Neural progenitor cell (in vitro differentiated cells): ENCODE measurements at places on chromosomes 1 and 21. TPM values are rescaled to one million over a fixed set of nuclear protein-coding genes. Genes with fewer than 3 reads are reported as not detected.

EXO5 gene
- 11.9 and 12.6 TPM in 2 replicates for total RNA-seq

RPE65 gene
- total RNA-seq: not detected in 2 replicates

OPRD1 gene
- total RNA-seq: 0.37 and 0.77 TPM in 2 replicates

CFAP126 gene
- not detected in 2 replicates for total RNA-seq

NEK7 gene
- total RNA-seq: 20.7 and 34.7 TPM in 2 replicates

GRCh38 chr21:17416139-17416538 lies 96.7 kb upstream of the CXADR start:
- DNase-seq: no peak

DNA sequence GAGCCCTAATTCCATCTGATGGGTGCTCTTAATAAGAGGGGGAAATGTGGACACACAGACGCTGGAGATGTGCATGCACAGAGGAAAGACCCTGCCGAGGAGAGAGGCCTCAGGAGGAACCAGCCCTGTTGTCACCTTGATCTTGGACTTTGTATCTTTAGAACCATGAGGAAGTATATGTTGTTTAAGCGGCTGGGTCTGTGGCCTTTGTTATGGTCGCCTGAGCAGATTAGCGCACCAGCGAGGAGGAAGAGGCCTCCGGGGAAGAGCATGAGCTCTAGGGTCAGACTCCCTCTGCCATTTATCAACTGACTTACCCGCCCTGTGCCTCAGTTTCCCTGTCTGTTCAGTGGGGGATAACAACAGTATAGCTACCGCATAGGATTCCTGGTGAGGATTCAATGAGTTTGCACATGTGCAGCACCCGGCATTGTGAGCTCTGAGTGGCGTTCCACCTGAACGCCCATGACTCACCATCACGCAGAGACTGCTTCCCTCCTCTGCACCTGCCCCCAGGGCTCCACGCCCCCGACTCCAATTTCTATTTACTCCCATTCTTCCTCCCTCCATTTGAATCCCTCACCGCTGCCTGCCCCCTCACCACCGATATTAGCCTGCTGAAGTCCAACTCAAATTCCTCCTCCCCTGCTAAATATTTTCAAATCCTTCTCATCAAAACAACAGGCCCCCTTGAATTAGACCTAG lies 67.2 kb downstream of the ATP5PO start:
- no peak for DNase-seq

DNA sequence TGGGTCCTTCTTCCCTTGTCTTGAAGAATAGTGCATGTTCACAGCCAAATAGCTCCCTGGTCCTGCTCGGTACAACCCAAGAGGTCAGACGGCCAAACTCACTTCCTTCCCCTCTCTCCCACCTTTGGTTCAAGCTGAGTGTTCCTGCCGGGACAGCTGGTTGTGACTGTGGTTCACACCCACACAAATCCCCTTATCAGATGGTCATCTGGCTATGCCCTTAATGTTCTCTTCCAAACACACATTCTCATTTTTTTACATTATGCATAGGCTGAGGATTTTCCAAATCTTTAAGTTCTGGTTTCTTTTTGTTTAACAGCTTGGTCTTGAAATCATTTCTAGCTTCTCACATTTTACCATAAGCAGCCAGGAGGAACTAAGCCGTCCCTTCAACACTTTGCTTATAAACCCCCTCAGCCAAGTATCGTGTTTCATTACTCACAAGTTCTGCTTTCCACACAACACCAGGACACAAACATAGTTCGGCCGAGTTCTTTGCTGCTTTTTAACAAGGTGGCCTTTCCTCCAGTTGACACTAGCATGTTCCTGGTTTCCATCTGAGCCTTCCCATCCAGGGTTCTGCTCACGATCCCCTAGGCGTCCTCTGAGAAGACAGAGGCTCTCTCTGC lies 19.7 kb upstream of the TSPEAR start:
- no peak for DNase-seq
